ENCODE measurements at places on chromosomes 7 and 10.

DNA sequence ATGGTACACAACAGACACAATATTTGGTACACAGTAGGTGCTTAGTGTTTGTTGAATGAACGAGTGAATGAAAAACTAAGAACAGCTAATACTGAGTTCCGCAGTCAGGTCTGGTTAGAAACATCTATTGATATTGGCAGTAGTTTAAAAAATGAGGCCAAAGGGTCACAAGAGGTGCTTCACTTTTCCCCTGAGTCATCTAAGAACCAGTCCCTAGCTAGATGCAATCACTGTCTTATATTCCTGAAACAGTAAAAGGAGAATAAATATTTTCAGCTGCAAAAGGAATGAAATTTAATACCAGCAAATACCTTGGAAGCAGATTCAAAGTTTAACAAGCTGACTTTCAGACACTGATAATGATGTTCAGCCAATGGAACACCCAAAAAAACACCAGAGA lies 54.5 kb downstream of the SCRN1 start:
- no peak for DNase-seq

- no peak for DNase-seq
Observed at GRCh38 chr10:100148353-100149211, 37.2 kb downstream of the ERLIN1 start.

DNA sequence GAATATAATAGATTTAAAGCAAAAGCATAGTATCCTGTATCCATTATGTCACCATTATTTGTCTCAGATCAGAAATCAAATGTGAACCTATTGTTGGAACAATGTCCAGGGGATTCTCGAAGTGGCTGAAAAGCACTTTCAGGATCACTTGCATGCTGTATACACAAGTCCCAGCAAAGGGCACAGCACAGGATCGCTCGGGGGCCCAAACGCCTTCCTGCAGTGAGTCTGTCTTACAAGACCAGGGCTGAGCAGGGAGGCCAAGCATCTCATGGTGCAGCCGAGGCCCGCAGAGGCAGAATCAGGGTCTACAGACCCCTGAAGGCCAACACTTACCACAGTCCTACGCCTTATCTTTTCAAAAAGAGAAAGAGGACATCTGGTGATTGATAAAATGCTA lies 92.3 kb downstream of the TNS3 start:
- DNase-seq: no peak

GRCh38 chr7:101516851-101517250 lies 112.2 kb downstream of the MYL10 start:
- no peak for DNase-seq

GRCh38 chr7:132499065-132499464 lies 77.2 kb downstream of the PLXNA4 start:
- DNase-seq: no peak

Data from naive thymus-derived CD8-positive, alpha-beta T cell (primary cell).